ENCODE measurements at places on chromosomes 2 and 18. TPM values are rescaled to one million over a fixed set of nuclear protein-coding genes. Genes with fewer than 3 reads are reported as not detected.

GRCh38 chr2:100140582-100140981, 1.8 kb downstream of the AFF3 start:
- no peak for DNase-seq

- DNase-seq, result no peak
Observed at GRCh38 chr18:39199231-39199855, 1633.7 kb upstream of the CELF4 start.

GRCh38 chr2:115414466-115414865, 972.0 kb downstream of the DPP10 start:
- no peak for DNase-seq

GRCh38 chr2:218323526-218324472, 31.5 kb upstream of the TMBIM1 start:
- DNase-seq, result peak; percentile 10

DNA sequence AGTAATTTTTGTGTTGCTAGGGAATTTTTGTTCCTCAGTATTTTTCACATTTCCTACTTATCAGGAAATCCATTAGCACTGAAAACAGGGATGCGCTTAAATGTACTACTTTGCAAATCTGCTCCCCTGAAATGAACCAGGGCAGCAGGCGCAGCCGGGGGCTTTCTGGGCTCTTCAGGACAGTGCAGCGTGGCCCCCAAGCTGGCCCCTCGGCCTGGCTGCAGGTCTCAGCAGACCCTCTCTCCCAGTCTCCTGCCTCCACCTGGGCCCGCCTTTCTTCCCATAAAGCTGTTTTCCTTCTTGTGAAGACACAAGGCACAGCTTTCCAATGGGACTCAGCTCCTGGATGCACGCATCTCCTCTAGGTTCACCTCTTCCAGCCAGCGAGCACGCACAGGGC, 35.3 kb downstream of the EIPR1 start:
- no peak for DNase-seq

ASB3 gene
- total RNA-seq, result 13.3 TPM

DNA sequence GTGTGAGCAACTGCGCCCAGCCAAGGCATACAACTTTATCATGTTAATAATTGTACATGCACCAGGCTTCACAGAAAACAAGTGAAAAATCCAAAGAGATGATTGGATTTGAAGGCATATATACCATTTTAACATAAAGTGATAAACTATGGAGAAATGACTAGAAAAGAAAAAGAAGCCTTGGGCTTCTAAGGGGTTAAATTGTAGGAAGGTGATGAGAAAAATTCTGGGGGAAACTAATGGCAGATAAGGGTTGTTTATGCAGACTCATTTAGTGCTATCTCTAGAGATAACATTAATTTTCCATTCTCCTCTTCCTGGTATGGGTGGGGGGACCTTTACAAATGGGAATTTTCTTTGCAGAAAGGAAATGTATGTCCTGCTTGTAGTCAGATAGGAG, 154.0 kb downstream of the TMEM17 start:
- no peak for DNase-seq

- no peak for DNase-seq
Observed at GRCh38 chr2:211498551-211499205, 942.3 kb downstream of the CPS1 start.

GRCh38 chr2:42613281-42614064, 45.0 kb downstream of the MTA3 start:
- DNase-seq, result no peak

GPAT2 gene
- total RNA-seq, result not detected
